ENCODE measurements at places on chromosomes 12 and 14. TPM values are rescaled to one million over a fixed set of nuclear protein-coding genes. Genes with fewer than 3 reads are reported as not detected.
A peak's percentile ranks its signal among the peaks of the same experiment; 100 is the strongest.

SLCO1B3 gene
- total RNA-seq, result not detected

RNU7-1 gene
- not detected for total RNA-seq

COCH gene
- total RNA-seq, result 1.9 TPM

DEPDC4 gene
- total RNA-seq, result 1.5 TPM

HEATR5A gene
- 18.7 TPM for total RNA-seq

HOXC11 gene
- not detected for total RNA-seq

TMEM132D gene
- total RNA-seq, result not detected

CLEC2D gene
- 385 TPM for total RNA-seq

HHIPL1 gene
- total RNA-seq, result not detected

HELB gene
- total RNA-seq, result 19.1 TPM

VRTN gene
- total RNA-seq, result not detected

DNA sequence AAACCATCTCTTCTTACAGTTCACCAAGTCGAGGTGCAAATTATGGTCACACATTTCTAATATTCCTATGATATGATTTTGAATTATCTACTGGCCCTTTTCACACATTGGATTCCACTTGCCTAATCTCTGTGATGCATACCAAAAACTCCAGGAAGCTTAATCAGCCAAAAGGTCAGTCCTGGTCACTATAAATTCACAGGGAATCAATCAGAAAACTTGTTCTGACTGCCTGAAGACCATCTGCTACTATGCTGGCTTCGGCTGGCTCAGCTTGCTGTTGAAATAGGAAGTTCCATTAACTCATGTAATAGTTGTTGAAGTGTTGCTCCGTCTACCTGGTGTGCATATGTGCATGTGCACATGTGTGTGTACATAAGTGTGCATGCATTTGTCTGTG lies 142.8 kb upstream of the FLRT2 start:
- DNase-seq, result no peak
- H3K4me3 ChIP-seq, result no peak overlapping the region
- no peaks in the 10 kb centered on the region for H3K27me3 ChIP-seq
- H3K36me3 ChIP-seq, result no peaks in the 10 kb centered on the region
- H3K27ac ChIP-seq, result no peak overlapping the region

- H3K27ac ChIP-seq, result no peak overlapping the region
- no peaks in the 10 kb centered on the region for H3K27me3 ChIP-seq
These were observed 841.7 kb downstream of the DIO2 start for GRCh38 chr14:79369359-79370332.

GRCh38 chr14:70879448-70879847 lies 27.8 kb upstream of the PCNX1 start:
- no peaks in the 10 kb centered on the region for H3K27me3 ChIP-seq
- DNase-seq, result no peak
- H3K4me1 ChIP-seq, result peaks cover 33% of the 10 kb centered on the region

GRCh38 chr12:117059156-117059555 lies 40.1 kb downstream of the TESC start:
- no peaks in the 10 kb centered on the region for H3K27me3 ChIP-seq
- no peak overlapping the region for H3K4me3 ChIP-seq
- H3K27ac ChIP-seq, result no peak overlapping the region
- H3K4me1 ChIP-seq, result peaks cover 32% of the 10 kb centered on the region
- peaks cover 12% of the 10 kb centered on the region for H3K36me3 ChIP-seq

DNA sequence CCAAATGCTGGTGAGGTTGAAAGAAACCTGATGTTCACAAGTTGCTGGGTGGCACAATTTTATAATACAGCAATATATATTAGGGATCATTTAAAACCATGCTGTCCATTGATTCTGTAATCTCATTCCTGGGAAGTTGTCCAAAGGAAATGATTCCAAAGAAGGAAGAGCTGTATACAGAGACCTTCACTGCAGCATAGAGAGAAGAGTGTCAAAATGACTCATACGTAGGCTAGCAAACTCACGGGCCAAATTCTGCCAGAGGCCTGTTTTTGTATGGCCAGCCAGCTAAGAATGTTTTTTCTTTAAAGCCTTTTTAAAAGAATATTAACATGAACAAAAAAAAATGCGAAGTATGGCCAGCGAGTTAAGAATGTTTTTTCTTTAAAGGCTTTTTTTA lies 69.2 kb upstream of the MED13L start:
- no peak overlapping the region for H3K4me3 ChIP-seq
- peaks cover 3% of the 10 kb centered on the region for H3K36me3 ChIP-seq
- H3K27ac ChIP-seq, result no peak overlapping the region
- DNase-seq, result no peak
- H3K4me1 ChIP-seq, result no peaks in the 10 kb centered on the region

DNA sequence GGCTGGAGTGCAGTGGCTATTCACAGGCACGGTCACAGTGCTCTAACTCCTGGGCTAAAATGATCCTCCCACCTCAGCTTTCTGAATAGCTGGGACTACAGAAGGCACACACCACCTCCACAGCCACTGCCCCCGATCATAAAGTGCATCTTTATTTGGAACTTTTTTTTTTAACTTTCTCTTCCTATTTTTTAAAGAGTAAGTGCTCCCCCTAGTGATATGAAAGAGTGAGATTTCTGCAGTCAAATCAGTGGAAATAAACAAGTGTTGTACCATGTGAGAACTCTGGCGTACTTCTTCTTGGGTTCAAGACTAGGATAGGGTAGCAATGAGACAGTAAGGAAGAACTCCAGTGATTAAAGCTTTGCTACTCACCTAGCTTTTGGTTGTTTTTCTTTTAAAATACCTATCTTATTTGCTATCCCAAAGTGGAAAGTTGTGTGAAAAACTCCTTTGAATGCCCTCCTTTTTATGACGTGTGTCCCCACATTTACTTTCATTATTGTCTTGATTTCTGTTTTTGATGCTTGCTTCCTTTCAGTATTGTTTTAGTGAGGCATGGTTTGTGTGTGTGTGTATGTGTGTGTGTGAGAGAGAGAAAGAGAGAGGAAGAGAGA lies 6.6 kb downstream of the PPP4R4 start:
- H3K27ac ChIP-seq, result peak overlapping the region; percentile 70
- DNase-seq, result no peak
- H3K4me1 ChIP-seq, result peaks cover 11% of the 10 kb centered on the region
- H3K4me3 ChIP-seq, result peak overlapping the region; percentile 61

DNA sequence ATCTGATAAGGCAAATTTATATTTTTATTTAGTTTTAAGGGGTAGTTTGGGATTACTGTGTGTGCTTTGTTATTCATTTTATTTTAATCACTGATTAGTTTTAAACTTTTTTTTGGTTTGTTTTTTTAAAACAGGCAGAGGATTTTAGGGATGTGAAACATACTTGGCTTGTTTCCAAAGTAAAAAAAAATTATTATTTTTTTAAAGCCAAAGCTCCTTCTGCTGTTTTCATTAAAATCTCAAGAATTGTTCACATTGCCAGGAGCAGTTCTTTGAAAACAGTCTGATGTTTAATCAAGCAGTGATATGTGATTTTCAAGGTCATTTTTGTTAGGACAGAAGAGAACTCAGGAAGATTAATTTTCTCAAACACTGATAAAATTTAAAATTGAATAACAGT lies 11.2 kb downstream of the TTC8 start:
- DNase-seq, result no peak
- H3K27me3 ChIP-seq, result no peaks in the 10 kb centered on the region
- no peak overlapping the region for H3K4me3 ChIP-seq
- H3K27ac ChIP-seq, result no peak overlapping the region
- H3K36me3 ChIP-seq, result no peaks in the 10 kb centered on the region
- peaks cover 2% of the 10 kb centered on the region for H3K4me1 ChIP-seq

GRCh38 chr14:36767603-36768281 lies 106.1 kb downstream of the PAX9 start:
- no peak overlapping the region for H3K4me3 ChIP-seq
- no peak for DNase-seq
- H3K36me3 ChIP-seq, result no peaks in the 10 kb centered on the region
- H3K4me1 ChIP-seq, result no peaks in the 10 kb centered on the region
- no peak overlapping the region for H3K27ac ChIP-seq

DNA sequence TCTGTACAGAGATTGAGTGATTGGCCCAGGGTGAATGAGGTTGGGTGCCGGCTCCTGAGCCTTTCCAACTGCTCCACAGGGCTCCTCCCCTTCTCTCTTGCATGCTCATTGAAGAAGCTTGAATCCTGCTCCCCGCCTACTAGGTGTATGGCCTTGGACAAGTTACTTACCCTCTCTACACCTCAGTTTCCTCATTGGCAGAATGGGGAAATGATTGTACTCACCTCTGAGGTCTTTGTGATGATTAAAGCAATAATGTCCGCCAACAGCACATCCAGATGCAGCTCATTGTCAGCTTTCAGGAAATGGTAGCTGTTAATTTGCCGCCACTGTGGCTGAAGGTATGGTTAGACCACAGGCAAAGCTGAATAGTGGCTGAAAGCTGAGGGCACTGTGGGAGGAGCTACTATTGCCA lies 174.1 kb downstream of the CRADD start:
- H3K36me3 ChIP-seq, result peaks cover 13% of the 10 kb centered on the region
- peaks cover 15% of the 10 kb centered on the region for H3K27me3 ChIP-seq
- DNase-seq, result peak; percentile 90

- no peaks in the 10 kb centered on the region for H3K36me3 ChIP-seq
- H3K4me1 ChIP-seq, result no peaks in the 10 kb centered on the region
- H3K4me3 ChIP-seq, result no peak overlapping the region
- no peaks in the 10 kb centered on the region for H3K27me3 ChIP-seq
These were observed 72.3 kb downstream of the B4GALNT3 start for GRCh38 chr12:531951-532585.

DNA sequence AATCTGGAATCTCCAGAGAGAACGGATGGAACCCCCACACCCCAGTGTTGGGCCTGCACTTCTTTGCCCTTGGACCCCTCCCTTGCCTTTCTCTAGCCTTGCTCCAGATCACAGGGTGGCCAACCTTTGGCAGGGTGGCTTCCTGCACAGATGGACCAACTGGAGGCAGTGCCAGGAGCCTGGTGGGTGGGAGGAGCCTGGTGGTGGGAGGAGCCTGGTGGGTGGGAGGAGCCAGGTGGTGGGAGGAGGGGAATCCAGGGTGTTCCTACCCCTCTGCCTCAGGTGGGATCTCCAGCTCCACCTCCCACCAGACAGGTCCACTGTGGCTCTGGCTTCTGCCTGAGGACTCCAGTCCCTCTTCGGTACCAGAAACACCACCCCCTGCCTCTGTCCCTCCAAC lies 15.0 kb upstream of the ORAI1 start:
- H3K4me3 ChIP-seq, result no peak overlapping the region
- H3K36me3 ChIP-seq, result no peaks in the 10 kb centered on the region
- peaks cover 8% of the 10 kb centered on the region for H3K4me1 ChIP-seq
- H3K27ac ChIP-seq, result no peak overlapping the region

DNA sequence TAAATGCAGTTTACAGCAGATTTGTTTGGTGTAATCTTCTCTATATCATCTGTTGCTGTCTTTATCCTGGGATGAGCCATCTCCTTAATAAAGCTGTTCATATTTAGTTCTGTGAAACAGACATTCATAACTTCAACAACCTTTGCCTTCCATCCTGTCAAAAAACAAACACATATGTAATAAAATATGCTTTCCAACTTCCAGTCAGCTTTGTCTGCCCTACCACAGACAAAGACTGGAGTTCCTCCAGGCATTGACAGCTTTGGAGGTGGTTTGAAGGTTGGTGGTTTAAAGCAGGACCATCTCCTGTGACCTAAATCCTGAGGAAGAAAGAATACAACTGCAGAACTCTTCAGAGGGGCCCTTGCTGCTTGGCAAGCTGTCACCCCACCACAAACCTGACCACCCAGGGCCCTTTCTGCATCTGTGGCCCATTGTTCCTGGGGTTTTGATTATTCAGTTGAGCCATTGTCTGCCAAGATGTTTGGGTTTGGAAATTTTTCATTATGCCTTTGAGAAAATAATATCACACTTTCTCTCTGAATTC lies 28.2 kb upstream of the PTGR2 start:
- H3K4me3 ChIP-seq, result no peak overlapping the region
- no peaks in the 10 kb centered on the region for H3K36me3 ChIP-seq
- H3K4me1 ChIP-seq, result peaks cover 19% of the 10 kb centered on the region
- no peaks in the 10 kb centered on the region for H3K27me3 ChIP-seq

DNA sequence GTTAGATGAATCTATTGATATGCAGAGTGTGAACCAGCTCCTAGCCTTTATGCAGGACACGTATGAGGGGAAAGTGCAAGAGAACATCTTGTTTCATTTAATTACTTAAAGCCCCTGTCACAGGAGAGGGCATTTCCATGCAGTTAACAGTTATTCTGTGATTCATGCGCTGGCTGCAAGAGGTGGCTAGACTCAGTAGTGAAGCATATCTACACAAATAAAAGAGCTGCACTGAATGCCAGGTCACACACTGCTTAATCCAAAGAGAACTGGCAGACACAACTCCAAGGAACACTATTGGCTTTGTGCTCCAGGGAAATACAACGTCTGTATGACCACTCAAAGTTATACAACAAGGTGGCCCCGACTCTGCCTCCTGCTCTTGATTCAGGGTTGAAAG lies 394.1 kb downstream of the C12orf75 start:
- H3K27ac ChIP-seq, result no peak overlapping the region
- H3K4me3 ChIP-seq, result no peak overlapping the region
- DNase-seq, result no peak
- H3K4me1 ChIP-seq, result no peaks in the 10 kb centered on the region

- peaks cover 4% of the 10 kb centered on the region for H3K27me3 ChIP-seq
- no peaks in the 10 kb centered on the region for H3K36me3 ChIP-seq
- no peak overlapping the region for H3K4me3 ChIP-seq
- DNase-seq, result no peak
- no peaks in the 10 kb centered on the region for H3K4me1 ChIP-seq
These were observed 54.7 kb downstream of the FGD4 start for GRCh38 chr12:32454075-32454474.

- no peak within 1 kb of the TSS for H3K4me3 ChIP-seq
- peaks cover 27% of the 10 kb centered on the region for H3K4me1 ChIP-seq
- no peaks in the 10 kb centered on the region for H3K36me3 ChIP-seq
- DNase-seq, result no peak
- H3K27me3 ChIP-seq, result peaks cover 11% of the 10 kb centered on the region
These were observed at the start of gene TNS2 for GRCh38 chr12:53049571-53050318. TNS2 (plus strand) TSS chr12:53050065; CDS start chr12:53050186, 121 bp downstream.

- no peaks in the 10 kb centered on the region for H3K27me3 ChIP-seq
- no peak overlapping the region for H3K27ac ChIP-seq
- H3K4me3 ChIP-seq, result no peak overlapping the region
- peaks cover 2% of the 10 kb centered on the region for H3K4me1 ChIP-seq
- DNase-seq, result no peak
These were observed 7.4 kb downstream of the CIT start for GRCh38 chr12:119869720-119870119.
